ENCODE measurements at places on chromosomes 5 and 9.

GRCh38 chr5:33679791-33680190 lies 212.0 kb downstream of the ADAMTS12 start:
- no peak for DNase-seq

- no peak for DNase-seq
Measured at GRCh38 chr9:11915699-11916098, 777.5 kb upstream of the TYRP1 start.

DNA sequence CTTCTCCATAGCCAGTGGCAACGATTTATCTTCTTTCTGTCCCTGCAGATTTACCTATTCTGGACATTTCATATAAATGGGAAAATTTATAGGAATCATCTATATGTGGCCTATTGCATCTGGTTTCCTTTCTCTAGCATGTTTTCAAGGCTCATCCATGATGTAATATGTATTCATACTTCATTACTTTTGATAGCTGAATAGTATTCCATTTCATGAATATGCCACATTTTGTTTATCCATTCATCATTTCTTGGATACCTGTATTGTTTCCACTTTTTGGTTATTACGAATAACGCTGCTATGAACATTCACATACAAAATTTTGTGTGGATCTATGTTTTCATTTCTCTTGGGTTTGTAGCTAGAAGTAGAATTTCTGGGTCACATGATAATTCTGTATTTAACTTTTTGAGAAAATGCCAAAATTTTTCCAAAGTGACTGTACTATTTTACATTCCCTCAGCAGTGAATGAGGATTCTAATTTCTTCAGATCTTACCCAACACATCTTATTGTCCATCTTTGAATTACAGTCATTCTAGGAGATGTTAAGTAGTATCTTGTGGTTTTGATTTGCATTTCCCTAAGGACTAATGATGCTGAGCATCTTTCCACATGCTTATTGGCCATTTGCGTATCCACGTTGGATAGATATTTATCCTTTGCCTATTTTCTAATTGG lies 3.6 kb downstream of the IARS1 start:
- no peak for DNase-seq

DNA sequence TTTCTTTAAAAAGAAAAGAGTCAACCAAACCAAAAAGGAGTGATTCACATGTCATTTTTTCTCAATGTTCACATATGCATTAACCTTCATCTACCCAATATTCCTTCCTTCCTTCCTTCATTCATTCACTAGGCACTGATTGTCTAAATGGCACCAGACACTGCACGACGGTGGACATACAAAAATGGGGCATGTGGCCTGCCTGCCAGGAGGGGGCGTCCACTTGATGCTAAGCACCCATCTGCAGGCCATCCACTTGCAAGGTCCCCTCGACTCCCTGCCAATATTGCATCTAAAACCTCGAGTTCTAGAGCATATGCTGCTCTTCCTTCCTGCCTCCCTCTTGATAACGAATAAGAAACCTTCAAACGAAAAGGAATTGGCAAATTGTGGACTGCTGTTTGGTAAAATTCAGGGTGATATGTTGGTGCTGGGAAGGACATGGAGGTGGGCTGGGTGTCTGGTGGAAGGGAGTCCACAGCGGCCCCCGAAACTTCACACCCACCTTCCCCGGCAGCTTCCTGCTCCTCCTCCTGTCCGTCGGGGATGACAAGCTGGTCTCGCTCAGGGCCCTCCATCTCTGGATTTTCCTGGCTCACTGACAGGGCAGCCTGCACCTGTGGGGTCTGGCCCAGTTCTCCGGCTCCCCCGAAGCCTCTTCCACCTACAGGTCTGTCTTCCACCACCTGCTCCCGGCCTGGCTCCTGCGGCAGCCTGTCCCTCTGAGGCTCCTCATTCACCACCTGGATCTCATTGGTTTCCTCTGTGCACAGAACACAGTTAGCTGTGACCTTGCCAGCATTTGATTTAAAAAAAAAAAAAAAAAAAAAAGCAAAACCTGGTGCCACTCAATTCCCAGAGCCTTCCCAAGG lies 64.3 kb downstream of the GOLM1 start:
- DNase-seq: peak; percentile 81

GRCh38 chr5:79261897-79262296 lies 26.0 kb downstream of the JMY start:
- no peak for DNase-seq

GRCh38 chr9:107036367-107036766 lies 173.4 kb downstream of the ZNF462 start:
- DNase-seq: peak; percentile 60

DNA sequence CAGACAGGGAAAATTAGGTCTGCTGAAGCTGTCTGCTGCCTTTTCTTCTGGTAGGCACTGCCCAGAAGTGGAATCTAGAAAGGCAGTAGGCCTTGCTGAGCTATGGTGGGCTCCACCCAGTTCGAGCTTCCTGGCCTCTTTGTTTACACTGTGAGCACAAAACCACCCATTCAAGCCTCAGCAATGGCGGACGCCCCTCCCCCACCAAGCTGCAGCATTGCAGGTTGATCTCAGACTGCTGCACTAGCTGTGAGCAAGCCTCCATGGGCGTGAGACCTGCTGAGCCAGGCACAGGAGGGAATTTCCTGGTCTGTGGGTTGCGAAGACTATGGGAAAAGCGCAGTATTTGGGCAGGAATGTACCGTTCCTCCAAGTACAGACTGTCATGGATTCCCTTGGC lies 18.5 kb downstream of the AGTPBP1 start:
- DNase-seq: no peak

- no peak for DNase-seq
Measured at GRCh38 chr9:114263853-114264510, 58.9 kb upstream of the ORM1 start.

DNA sequence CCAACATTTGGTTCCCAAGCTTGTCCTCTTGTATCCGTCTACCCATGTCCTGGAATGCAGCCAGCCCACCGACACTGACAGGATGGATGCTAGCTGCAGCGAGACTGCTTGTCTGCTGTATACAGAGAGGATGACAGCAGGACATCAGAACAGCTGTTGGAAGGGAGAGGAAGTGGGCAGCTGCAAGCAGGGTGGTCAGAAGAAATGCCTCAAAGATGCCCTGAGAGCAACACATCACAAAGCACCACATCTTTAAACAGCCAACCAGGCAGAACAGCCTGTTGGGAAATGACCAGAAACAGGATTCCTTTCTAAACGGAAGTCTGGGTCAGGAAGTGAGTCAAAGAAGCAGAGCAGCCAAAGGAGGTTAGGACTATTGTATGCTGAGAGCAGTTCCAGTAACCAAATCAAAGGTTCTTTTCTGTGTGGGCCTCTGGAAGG lies 219.1 kb downstream of the NDUFS4 start:
- no peak for DNase-seq

GRCh38 chr9:95495961-95496360 lies 20.8 kb downstream of the PTCH1 start:
- no peak for DNase-seq

- DNase-seq: no peak
Measured at GRCh38 chr5:119332208-119332607, 23.6 kb upstream of the TNFAIP8 start.

Data from D341Med (cell line).